ENCODE measurements at places on chromosomes 4 and X.

- DNase-seq = no peak
Measured at GRCh38 chrX:13721819-13722519, 12.5 kb downstream of the TRAPPC2 start.

- no peak for DNase-seq
Measured at GRCh38 chr4:175961604-175962003, 104.0 kb upstream of the WDR17 start.

DNA sequence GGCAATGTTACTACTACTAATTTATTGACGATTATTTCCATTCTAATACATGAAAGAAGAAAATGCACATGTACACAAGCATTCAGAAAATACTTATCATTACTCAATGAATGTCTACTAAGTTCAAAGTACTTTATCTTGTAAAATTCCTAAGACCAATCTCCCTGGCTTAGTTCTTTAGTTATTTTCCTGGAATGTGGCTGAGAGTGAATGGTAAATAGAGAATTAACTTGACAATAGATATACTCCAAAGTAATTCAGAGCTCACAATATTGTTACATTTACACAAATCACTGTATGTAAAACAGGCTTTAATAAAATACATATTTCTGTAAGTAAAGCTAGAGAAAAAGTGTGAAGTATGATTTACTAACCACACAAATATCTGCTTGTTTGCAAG is 79.7 kb downstream of the PDS5A start:
- DNase-seq = no peak

DNA sequence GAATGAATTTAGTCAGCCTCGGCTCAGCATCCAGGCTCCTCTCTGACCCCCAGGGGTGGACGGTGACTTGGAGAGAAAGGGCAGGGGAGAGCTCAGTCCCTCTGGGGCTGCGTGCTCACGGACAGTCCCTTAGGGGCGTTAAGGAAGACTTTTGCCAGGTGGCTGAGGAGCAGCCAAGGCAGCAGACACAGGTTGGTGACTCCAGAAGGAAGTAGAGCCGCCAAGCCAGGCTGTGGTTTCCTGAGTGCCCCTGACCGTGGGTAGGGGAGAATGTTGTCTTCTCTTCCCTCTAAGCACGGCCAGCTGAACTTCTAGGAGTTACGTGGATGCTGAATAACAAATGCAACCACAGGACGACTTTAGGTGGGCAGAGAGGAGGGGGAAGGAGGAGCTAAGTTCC is 91.0 kb upstream of the MTM1 start:
- no peak for DNase-seq

DNA sequence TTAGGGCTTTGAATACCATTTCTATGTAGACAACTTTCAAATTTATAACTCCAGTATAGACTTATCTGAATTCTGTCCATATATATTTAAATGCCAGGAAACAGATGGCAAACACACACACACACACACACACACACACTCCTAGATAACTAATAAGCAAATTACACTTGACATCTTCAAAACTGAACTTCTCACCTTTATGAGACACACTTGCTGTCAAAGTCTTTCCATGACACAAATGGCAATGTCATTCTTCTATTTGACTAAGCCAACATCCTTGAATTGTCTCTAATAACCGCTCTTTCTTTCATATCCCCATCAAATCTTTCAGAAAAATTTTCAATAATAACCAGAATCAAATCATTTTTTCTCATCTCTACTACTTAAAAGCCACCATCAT is 402.4 kb downstream of the PCDH18 start:
- no peak for DNase-seq

DNA sequence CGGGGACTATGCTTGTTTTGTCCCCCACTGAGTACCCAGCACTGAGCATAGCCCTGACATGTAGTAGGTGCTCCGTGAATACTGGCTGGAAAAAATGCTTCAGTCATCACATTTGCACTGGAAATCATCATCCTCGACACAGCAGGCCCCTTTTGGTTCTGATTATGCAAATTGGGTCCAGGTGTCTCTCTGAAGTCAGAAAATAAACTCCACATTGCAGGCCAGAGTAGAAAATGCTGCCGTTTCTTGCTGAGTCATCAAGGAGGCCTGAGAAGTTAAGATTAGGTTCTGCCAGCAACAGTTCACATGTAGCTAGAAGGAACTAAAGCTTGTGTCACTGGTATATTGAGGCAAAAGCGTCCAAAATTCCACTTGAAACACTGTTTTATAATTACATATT is 15.0 kb upstream of the STK32B start:
- DNase-seq = no peak

- no peak for DNase-seq
Measured at GRCh38 chr4:104752337-104752736, 257.6 kb upstream of the CXXC4 start.

DNA sequence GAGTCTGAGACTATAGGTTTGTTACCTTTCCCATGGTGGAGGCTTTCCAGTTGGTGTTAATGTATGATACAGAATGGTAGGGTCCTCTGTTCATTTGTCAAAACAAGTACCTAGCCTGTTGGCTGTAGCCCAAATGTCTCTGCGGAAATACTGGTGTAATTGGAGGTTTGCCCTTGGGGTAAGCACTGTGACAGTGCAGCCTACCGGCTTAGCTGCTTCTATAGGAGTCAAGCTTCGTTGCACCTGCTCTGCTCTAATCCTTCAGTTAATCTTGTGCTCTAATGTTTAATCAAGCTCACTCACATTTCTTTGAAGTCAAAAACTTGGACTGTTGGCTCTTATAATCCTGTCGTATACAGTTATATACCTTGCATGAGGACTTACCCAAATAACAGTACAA is 203.4 kb downstream of the CCNG2 start:
- DNase-seq = no peak

GRCh38 chr4:26854701-26855100 is 5.9 kb upstream of the STIM2 start:
- DNase-seq = no peak

DNA sequence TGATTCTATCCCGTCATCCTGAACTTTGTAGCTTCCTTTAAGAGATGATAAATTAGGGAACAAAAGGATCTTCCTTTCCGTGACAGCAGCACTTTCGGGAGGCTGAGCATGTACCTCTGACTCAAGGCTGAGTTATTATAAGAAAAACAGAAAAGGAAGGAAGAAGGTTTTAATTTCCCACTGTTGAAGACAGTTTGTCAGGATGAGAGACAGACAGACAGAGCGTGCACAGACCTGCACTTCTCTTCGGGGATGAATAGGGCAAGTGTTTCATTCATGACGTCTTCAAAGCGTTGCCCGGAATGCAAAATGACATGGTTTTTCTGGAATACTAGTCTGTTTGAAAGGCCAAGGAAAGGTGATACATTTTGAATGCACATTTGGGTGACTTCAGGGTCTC is 405.3 kb upstream of the FAT1 start:
- DNase-seq = no peak

- DNase-seq = no peak
Measured at GRCh38 chr4:48774760-48775710, 5.0 kb downstream of the FRYL start.

- no peak for DNase-seq
Measured at GRCh38 chrX:1178580-1179057, 33.8 kb downstream of the CRLF2 start.

DNA sequence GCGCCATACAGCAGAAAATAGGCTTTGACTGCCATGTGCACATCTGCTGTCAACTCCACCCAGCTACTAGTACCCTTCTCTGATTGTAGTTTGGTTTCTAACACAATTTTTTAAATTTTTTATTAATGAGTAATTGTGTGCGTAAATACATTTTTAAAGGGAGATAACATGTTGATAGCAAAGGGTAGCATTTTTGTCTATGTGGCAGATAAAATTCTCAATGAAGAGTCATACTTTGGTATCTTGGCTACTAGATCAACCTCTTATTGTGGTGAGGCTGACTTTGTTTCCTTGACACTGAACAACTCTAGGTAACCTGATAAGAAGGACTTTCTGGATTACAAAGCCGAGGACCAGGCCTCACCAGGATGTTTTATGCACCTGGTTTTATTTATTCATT is 9.5 kb downstream of the ADH4 start:
- no peak for DNase-seq

GRCh38 chr4:114964026-114964425 is 149.4 kb downstream of the NDST4 start:
- no peak for DNase-seq

DNA sequence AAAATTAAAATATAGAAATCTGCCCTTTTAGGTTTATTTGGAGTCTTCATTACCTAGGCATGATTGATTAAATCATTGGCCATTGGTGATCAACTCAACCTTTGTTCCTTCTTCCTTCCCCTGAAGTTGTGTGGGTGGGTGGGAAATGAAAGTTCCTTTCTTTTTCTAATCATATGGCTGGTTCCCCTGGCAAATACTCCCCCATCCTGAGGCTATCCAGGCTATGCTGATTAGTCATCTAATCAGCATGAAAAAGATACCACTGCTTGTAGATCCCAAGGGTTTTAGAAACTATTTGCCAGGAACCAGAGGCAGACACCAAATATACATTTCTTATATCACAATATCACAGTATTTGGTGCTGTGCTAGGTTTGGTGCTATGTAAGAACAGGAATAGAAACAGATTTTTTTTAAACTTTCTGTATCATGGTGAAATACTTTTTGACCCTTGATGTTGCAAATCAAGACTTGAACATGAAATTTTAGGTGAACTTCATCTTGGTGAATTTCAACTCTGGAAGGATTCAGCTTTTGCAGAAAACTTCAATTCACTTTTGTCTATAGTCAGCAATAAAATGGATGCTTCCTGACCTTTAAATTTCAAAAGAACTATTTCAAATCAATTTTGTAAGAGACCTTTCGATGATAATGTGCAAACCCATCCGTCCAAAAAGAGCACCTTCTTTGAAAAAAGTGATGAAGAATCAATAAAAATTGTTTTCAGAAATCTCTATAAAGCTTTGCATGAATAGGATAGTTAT is 71.1 kb downstream of the CCSER1 start:
- DNase-seq = no peak

GRCh38 chr4:174066611-174067205 is 216.8 kb downstream of the FBXO8 start:
- no peak for DNase-seq

DNA sequence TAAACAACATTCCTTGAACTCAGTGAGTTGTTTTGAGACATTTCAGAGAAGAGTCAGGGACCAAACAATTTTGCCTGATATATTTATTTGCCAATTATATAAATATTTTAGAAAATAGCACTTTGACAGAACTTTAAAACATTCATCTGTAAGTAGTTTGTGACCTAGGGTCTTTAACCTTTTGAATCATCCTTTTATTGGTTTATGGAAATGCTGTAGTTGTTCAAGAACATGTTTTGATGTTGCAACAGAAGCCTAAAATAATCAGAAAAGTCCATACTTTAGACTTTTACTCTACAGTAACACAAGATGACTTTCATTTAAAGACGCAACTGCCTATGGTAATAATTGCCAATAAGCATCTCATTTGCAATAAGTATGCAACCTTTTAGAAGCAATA is 43.0 kb downstream of the CXCL1 start:
- no peak for DNase-seq

- DNase-seq = no peak
Measured at GRCh38 chr4:184808713-184809050, 17.1 kb downstream of the ACSL1 start.

DNA sequence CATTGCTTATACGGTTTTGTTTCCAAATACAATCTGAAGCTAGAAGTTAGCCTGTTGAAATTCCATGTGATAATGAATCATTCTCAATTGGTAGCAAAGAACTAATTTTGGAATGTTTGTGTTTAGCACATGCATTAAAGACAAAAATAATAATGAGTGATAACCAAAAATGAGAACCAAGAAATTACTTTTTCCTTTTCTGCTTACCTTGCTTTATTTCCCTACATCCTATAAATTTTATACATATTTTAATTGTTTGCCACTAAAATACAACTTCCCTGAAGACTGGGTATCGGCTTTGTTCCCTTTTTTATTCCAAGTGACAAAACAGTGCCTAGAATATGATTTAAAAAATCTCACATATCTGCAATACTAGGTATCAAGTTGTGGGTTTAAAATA is 203.8 kb upstream of the TACR3 start:
- no peak for DNase-seq

- DNase-seq = no peak
Measured at GRCh38 chr4:142497606-142498005, 348.5 kb downstream of the INPP4B start.

DNA sequence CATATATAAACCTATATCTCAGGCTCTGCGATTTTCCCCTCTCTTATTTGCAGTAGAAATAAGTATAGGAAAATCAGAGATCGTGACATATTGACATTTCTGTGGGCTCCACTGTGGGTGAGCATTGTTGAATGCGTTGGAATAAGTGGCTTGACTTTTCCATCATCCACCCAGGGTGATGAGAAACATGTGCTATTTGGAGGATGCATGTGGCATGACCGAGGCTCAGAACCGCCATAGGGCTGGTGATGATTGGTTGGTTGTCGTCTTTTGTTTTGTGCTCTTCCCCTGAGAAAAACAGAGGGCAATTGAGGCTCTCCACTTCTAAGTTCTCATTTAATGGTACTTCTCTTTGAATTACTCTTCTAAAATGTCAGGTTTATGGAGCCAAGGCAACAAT is 140.1 kb downstream of the MXRA5 start:
- DNase-seq = no peak

- no peak for DNase-seq
Measured at GRCh38 chrX:151419782-151420181, 22.8 kb downstream of the VMA21 start.

GRCh38 chrX:131262738-131263679 is 26.1 kb downstream of the IGSF1 start:
- no peak for DNase-seq

GRCh38 chrX:144627947-144628346 is 619.4 kb upstream of the SPANXN1 start:
- no peak for DNase-seq

GRCh38 chr4:2799971-2800690 is 7.2 kb downstream of the SH3BP2 start:
- no peak for DNase-seq

All from cortex of kidney (tissue), 1 donor.